ENCODE measurements at places on chromosomes 13 and 19.
A peak's percentile ranks its signal among the peaks of the same experiment; 100 is the strongest.

GRCh38 chr19:23394511-23394910, 760 bp downstream of the ZNF91 start:
- no peak for DNase-seq

- DNase-seq, result peak; percentile 81
Observed at GRCh38 chr19:4369109-4369887, 25.9 kb downstream of the MPND start.

DNA sequence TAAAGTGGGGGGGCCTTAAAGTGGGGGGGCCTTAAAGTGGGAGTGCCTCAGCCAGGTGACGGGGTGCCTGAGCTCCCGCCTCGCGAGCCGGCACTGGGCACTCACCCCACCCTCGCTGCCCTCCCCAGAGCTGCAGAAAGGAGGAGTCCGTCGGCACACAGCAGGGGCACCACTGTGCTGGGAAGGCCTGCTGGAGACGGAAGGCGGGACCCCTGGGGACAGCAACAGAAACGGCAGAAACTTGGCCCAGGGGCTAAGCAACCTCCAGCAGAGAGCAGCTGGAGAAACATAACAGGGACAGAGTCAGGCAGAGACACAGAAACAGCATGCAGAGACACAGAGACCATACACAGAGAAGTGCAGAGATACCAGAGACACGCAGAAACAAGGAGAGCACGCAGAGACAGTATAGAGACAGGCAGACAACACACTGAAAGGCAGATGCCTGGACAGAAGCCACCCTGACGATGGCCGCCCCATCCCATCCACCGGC, 7.9 kb downstream of the CFD start:
- no peak for DNase-seq

- peak; percentile 11 for DNase-seq
Observed at GRCh38 chr19:20278342-20278741, 111.3 kb downstream of the ZNF486 start.

GRCh38 chr13:26529441-26529840, 28.0 kb upstream of the WASF3 start:
- peak; percentile 23 for DNase-seq

- DNase-seq, result no peak
Observed at GRCh38 chr13:95749545-95749944, 72.6 kb downstream of the DNAJC3 start.

GRCh38 chr13:51822106-51822815, 18.3 kb upstream of the DHRS12 start:
- DNase-seq, result no peak

GRCh38 chr19:33437821-33438671, 64.5 kb downstream of the CEBPG start:
- no peak for DNase-seq

DNA sequence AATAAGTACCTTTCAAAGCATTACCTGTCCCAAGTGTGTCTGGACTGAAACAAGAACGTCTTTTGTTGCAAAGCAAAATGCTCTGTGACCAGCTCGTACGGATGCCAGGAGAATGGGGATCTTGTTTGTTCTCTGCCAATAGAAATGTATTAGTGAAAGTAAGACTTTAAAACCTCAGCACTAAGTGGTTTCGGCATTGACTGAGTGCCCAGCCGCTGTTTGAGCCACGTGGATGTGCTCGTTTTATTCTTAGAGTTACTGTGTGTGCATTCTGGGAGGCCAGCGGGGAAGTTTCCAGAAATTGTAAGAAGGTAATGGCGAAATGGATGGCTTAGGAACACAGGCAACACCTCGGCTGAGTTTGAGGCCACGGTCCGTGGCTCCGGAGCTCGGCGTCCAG, 117.1 kb upstream of the USP29 start:
- no peak for DNase-seq
